ENCODE measurements at places on chromosomes 2 and 18. TPM values are rescaled to one million over a fixed set of nuclear protein-coding genes. Genes with fewer than 3 reads are reported as not detected.

DNA sequence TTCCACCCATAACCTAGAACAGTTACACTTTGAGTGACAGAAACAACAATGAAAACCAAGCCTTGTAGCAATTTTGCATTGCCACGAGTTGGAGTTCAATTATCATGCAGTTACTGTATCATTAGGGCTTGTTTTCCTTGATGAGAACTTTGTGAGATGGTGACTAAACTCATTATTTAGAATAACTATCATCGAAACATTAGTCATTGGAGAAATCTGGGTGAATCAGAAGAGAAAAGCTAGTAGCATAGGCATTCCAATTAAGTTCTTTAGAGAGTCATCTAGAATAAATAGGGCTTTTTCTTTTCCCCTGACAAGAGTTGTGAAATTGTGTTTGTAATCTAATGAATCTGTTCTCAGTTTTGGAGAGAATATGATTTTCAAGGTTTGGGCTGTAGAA lies 122.8 kb upstream of the DOCK10 start:
- no peaks in the 10 kb centered on the region for H3K27me3 ChIP-seq
- no peaks in the 10 kb centered on the region for H3K36me3 ChIP-seq
- no peak for DNase-seq

DNA sequence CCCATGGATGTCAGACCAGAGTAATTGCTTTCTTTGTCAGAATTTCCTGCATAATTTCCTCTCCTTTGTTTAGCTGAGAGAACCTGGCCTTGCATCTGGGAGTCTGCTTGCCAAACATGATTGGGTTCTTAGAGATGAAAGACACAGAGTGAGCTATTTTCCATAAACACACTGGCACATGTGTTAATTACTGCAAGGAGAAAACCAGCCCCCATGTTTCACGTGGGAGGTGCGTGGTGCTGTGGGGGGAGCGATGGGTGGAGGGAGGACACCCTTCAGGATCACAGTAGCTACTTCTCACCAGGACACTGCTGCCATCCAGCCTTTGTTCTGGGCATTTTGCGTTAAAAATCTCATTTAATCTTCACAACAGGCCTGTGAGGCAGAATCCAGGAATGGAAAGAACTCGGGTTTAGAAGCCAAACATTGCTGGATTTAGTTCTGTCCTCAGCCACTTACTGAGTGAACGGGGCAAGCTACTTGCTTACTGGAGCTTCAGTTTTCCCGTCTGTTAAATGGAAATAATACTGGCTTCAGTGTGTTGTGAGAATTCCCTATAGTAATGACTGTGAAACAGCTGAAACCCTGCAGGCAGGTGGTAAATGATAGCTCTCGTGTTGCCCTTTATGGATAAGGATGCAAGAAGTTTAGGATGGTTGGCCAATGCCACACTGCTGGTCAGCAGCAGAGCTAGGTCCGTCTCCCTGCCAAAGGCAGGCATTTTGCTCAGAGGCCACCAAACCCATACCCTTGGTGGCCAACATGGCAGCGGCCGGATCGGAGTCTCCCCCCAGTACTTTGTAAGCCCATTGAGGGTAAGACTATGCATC lies 100.1 kb upstream of the ASAP2 start:
- no peak overlapping the region for H3K27ac ChIP-seq
- no peak overlapping the region for H3K4me3 ChIP-seq
- H3K36me3 ChIP-seq = no peaks in the 10 kb centered on the region
- no peak for DNase-seq
- peaks cover 14% of the 10 kb centered on the region for H3K4me1 ChIP-seq

DNA sequence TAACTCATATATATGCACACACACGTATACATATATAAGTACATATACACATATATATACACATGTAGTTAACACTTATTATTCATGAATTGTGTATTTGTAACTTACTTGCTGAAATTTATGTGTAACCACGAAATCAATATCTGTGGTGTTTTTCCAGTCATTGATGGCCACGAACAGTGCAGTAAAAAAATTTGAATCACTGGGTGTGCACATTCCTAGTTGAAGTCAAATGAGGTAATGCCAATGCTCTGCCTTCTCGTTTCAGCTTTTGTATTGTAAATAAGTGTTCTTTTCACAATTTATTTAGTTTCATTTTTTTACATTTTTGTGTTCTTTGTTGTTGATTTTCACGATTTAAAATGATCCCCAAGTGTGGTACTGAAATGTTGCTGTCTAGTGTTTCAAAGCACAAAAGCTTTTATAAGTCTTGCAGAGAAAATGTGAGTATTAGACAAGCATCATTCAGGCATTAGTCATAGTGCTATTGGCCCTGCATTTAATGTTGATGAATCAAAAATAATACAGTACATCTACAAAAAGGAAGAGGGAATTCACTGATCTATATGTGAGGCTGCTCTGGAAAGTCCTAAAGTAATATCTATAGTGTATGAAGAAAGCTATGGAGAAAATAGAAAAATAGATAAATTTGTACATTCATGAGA lies 419.0 kb downstream of the DSC3 start:
- H3K36me3 ChIP-seq = no peaks in the 10 kb centered on the region
- no peaks in the 10 kb centered on the region for H3K27me3 ChIP-seq

Gene ACADL
- 0.60 TPM for polyA plus RNA-seq

Gene FBXO41
- polyA plus RNA-seq = 0.46 TPM

Gene FTCDNL1
- polyA plus RNA-seq = not detected
